Frontal cortex (tissue), 4 donors: ENCODE measurements at places on chromosomes 6 and 20. TPM values are rescaled to one million over a fixed set of nuclear protein-coding genes. Genes with fewer than 3 reads are reported as not detected.

TAAR8 gene
- total RNA-seq = not detected

MLN gene
- total RNA-seq = not detected

GRCh38 chr6:40957616-40958492 lies 81.2 kb downstream of the UNC5CL start:
- no peak for DNase-seq

GRCh38 chr20:19903168-19903811 lies 113.9 kb upstream of the NAA20 start:
- no peak for DNase-seq

GRCh38 chr6:154614101-154614500 lies 103.6 kb upstream of the CNKSR3 start:
- no peak for DNase-seq

GRCh38 chr20:46810448-46811223 lies 84.0 kb upstream of the EYA2 start:
- no peak for DNase-seq
